T-helper 2 cell (primary cell): ENCODE measurements at places on chromosomes 11 and 22.

GRCh38 chr11:72630104-72630852, 43.9 kb downstream of the PDE2A start:
- no peak for DNase-seq

DNA sequence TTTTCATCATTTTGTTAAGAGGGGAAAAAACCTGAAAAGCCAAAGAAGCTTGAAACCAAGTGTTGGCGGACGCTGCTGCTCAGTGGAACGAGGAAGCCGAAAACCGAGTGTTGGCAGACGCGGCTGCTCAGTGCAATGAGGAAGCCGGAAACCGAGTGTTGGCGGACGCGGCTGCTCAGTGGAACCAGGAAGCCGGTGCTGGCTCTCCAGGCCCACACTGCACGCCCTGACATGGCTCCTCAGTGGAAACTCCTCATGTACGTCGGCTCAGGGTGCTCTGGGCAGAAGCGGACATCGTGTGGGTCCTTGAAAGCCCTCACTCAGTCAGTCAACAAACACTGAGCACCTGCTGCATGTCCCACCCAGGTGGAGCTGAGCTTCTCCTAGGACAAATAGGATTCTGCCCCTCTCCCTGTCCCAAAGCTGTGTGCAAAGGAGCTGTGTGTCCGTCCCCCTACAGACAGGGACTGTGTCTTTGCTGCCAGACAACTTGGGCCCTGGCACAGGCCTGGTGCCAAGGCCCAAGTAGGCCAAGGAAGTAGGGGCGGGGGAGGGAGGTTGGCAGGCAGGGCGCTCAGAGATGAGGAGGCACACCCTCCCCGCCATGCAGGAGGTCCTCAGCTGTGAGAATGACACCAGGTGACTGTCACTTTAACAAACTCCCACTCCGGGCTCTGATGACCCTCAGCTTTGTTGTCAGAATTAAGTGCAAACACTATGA, 37.3 kb downstream of the PHF21B start:
- DNase-seq = no peak

- DNase-seq = no peak
Observed at GRCh38 chr11:76781807-76782530, 1.2 kb upstream of the TSKU start.

- DNase-seq = peak; percentile 9
Observed at GRCh38 chr11:124075841-124076651, 34.9 kb upstream of the OR10G7 start.

GRCh38 chr22:49369726-49370626, 457.7 kb downstream of the BRD1 start:
- no peak for DNase-seq

- no peak for DNase-seq
Observed at GRCh38 chr11:67610302-67610868, 3.6 kb downstream of the NDUFV1 start.

- no peak for DNase-seq
Observed at GRCh38 chr22:19120829-19121630, 1.2 kb downstream of the DGCR2 start.

DNA sequence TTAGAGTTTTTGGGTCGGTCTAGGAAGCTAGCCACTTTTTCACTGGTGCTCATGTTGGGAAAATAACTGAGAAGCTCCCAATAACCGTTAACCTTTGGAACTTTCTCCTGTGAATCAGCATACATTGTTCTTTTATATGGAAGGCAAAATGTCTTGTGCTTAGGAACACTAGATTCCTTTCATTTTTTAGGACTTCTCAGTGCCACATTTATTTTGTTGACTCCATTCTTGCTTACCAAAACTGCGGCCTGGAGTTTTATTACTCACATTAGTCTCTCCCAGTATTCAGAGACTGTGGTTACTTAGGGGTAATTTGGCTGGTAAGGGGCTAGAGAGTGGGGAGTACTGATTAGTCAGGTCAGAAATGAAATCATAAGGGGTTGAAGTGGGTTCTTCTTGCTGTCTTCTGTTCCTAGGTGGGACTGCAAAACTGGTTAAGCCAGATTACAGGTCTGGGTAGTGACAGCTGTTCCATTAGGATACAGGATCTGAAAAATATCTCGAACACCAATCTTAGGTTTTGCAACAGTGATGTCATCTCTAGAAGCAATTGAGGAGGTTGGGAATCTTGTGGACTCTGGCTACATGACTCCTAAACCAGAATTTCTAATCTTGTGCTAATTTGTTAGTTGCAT, 631.4 kb upstream of the LUZP2 start:
- DNase-seq = no peak

DNA sequence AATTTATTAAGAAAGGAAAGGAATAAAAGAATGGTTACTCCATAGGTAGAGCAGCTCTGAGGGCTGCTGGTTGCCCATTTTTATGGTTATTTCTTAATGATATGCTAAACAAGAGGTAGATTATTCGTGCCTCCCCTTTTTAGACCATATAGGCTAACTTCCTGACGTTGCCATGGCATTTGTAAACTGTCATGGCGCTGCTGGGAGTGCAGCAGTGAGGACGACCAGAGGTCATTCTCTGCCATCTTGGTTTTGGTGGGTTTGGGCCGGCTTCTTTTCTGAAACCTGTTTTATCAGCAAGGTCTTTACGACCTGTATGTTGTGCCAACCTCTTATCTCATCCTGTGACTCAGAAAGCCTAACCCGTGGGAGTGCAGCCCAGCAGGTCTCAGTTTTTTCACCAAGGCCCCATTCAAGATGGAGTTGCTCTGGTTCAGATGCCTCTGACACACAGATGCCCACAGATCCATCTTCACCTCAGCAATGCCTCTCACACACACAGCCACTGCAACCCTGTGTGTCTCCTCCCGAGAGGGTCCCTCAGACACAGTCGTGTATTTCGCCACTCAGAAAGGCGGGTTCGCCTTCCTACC, 16.4 kb upstream of the JAM3 start:
- DNase-seq = no peak

GRCh38 chr11:67558084-67558772, 25.4 kb upstream of the GSTP1 start:
- no peak for DNase-seq

GRCh38 chr11:41499429-41499828, 40.0 kb upstream of the LRRC4C start:
- DNase-seq = no peak

- no peak for DNase-seq
Observed at GRCh38 chr11:35179466-35180135, 40.6 kb downstream of the CD44 start.

DNA sequence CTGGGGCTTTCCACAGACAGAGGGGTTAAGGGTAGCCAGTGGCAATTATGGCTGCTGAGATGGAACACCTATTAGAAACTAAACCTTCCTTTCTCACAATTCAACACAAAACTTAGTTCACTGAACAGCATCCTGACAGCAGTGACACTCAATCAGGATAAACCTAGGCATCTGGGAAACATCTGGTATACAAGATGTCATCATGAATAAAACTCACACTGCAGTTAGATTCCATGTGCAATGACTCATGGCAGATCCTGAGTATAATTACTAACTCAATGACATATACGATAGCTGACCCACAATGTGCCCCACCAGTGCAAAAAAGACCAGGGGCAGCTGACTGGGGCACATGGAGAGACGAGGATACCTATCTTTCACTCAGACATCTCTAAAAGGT, 17.7 kb downstream of the RBFOX2 start:
- DNase-seq = no peak

DNA sequence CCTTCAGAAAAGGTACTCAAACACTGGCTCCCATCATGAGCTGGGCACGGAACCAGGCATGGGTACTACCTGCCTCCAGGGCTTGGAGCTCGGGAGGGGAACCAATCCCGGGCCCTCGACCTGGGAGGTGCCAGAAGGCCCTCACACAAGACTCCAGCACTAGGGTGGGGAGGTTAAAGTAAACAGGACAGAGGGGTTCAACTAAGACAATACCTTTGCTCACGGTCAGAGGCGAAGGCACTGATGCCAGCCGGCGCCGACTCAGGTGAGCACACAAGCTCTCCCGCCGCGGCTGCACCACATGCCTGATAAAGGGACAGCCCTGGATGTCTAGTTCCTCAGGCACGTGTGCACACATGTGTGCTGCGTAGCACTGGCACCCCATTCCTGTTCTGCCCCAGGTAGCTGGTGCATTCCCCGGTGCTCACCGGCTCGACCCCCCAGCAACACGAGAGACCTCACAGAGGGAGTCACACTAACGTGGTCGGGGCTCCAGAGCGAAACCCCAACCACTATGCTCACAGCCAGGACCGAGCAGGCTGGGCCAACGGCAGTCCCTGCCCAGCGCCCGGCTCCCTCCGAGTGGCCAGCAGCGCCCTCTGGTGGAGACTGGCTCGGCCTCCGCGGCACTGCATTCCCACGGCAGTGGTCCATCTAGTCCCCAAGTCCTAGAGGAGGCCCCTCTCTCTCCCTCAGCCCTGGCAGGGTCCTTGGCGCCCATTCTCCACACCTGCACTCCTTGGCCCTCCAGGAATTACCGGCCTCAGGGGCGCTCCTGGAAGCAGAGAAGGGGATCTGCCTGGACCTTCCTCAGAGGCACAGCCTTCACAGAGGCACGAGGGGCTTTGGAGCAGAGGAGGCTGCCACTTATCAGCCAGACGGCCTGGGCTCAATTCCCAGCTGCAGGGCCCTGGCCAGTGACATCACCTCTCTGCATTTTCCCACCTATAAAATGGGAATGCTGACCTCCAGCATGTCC, 28.8 kb upstream of the MOB2 start:
- peak; percentile 31 for DNase-seq

GRCh38 chr11:821512-822371, 3.0 kb downstream of the PNPLA2 start:
- no peak for DNase-seq

GRCh38 chr11:65491614-65492386, 7.0 kb upstream of the MALAT1 start:
- no peak for DNase-seq

- no peak for DNase-seq
Observed at GRCh38 chr11:78056093-78056492, 7.6 kb upstream of the THRSP start.

- peak; percentile 29 for DNase-seq
Observed at GRCh38 chr11:14414470-14415461, 55.8 kb upstream of the RRAS2 start.

GRCh38 chr22:46594947-46595298, 25.3 kb upstream of the GRAMD4 start:
- DNase-seq = no peak

DNA sequence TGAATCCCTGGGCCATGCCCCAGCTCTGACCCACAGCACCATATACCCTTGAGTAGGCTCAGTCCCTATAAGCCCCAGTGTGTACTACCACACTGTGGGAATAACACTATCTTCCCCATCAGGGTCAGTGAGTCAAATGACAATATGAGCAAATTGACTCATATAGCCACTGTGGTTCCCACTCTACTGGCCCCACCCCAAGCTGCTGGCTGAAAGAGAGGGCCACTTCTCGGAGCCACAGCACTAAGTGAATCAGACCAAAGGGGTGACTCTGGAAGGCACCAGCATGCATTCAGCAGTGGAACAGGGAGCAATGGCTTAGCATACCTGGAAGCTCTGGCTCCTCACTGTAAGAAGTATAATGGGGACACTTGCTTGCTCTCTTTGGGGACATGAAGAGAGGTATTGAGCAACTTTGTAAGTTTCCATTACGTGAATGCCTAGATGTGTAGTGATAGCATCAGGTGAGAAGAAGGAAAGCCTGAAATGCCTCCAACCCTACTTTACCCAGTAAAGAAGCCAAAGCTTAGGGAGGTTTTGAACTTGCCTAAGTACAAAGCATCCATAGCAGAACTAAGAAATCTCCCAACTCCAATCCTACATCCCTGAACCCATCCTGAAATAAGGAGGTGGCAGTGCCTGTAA, 13.5 kb downstream of the CD59 start:
- no peak for DNase-seq

DNA sequence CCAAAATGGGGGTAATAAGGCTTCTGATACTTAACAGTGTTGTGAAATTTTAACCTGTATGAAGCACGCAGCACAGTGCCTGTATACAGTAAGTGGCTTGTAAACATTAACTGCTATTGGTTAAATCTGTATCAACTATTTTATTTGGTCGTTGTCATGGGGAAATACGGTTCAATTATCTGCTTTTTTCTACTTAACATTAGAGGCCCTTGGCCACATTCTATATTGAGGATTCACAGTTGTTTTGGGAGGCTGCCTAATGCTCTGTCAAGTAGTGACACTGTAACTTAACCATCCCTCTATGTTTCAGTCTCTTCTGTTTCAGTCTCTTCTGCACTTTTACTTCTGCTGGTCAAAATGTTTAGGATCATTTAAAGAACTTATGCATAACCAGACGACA, 95.6 kb downstream of the LDLRAD3 start:
- no peak for DNase-seq

DNA sequence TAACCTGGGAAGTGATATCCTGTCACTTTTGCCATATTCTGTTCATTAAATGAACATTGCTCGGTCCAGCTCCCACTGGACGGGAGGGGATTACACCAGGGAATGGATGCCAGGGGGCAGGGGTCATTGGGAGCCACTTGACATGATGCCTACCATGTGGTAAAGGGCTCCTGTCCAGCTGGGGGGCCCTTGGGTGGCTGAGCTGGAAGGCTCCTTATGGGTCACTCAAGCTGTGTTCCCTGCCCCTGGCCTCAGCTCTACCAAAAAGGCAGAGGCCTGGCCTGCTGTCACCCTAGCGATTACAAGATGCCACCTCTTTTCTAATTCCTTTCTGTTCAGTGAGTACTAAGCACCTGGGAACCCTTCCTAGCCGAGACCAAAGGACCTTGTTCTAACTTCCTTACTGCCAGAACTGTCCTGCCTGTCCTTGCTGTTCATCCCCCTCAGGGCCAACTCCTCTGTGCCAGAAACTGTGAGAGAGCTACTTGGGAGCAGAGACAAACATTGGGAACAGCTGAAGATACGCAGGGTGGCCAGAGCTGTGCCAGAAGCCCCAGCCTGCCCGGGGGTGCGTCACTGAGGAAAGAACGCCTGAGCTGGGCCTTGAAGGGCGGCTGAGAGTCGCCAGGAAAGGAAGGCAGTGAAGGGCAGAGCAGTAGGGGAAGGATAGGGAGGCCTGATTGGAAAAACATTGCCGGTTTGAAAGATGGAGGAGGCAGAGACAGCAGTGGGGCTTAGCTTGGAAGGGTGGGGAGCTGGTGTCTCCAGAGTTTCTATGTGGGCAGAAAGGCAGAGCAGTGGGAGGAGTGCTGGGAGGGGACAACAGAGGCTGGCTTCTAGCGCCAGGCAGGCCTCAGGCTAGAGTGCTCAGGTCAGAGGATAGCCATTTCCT, 12.7 kb upstream of the UVRAG start:
- DNase-seq = no peak

GRCh38 chr22:30867746-30868662, 100.6 kb downstream of the MORC2 start:
- no peak for DNase-seq

DNA sequence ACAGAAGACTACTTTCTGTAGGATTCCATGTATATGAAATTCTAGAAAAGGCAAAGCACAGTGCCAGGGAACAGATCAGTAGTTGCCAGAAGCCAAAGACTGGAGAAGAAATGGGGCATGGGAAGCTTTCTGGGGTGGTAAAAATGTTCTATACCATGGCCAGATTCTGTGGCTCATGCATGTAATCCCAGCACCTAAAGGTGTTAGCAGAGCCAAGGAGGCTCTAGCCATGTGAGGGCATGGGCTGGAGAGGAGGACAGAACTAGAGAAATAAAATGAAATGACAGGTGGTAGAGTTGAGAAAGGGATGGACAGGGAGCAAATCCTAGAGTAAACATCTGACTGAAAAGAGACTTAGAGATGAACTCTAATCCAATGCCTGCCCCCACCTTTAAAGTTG, 26.9 kb upstream of the HMGXB4 start:
- no peak for DNase-seq

GRCh38 chr11:68337399-68337835, 25.0 kb downstream of the LRP5 start:
- no peak for DNase-seq
